ENCODE measurements at places on chromosomes 2 and 18. TPM values are rescaled to one million over a fixed set of nuclear protein-coding genes. Genes with fewer than 3 reads are reported as not detected.

GRCh38 chr2:62868947-62869346 is 163.4 kb downstream of the EHBP1 start:
- DNase-seq: no peak

- DNase-seq: peak; percentile 18
These were observed 69.8 kb downstream of the POU3F3 start for GRCh38 chr2:104923665-104924064.

DNA sequence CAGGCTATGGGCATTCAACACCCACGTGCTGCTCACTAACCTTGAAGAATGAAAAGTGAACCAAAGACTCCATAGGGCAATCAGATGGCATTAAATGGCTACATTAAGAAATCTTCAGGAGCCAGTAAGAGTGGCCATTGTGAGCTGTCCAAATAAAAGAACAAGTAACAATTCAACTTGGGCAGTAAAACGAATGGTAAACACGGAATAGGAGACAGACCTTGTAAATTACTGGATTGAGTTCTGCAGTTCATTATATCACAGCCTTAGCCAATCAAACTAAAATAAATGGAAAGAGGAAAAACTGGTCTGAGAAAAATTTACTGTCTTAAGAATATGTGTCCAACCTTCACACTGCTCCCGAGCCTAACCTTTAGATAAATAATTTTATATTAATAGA is 306.5 kb upstream of the ZNF521 start:
- DNase-seq: no peak

GRCh38 chr2:55511508-55512124 is 7.9 kb upstream of the CFAP36 start:
- peak; percentile 73 for DNase-seq

DNA sequence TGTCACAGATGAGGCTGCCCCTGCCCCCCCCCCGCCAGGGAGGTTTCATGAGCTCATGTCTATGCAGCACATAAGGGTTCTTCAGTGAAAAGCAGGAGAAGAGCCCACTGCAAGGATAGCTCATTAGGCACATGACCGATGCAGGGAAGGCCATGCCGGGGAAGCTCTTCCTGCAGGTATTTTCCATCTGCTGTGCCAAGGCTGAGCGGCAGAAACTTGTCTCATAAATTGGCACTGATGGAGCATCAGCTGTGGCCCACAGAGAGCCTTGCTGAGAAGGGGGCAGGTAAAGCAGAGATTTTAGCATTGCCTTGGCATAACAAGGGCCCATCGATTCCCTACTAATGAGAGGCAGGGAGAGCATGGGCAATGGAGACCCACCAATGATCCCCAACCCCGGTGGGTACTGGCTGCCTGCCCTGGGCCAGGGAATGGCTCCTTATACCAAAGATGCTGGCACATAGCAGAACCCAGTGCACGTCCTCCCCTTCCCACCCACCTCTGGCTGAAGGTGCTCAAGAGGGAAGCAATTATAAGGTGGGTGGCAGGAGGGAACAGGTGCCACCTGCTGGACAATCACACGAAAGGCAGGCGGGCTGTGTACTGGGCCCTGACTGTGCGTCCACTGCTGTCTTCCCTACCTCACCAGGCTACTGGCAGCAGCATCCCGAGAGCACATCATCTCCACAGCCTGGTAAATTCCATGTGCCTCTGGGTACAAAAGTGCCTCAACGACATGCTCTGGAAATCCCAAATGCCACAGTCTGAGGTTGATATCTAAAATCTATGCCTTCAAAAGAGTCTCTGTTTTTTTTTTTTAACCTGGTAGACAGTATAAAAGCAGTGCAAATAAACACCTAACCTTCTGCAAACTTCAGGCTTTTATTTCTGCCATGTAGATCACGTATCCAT is 41.4 kb downstream of the STEAP3 start:
- DNase-seq: peak; percentile 62

GRCh38 chr2:209663139-209663538 is 108.5 kb upstream of the UNC80 start:
- peak; percentile 50 for DNase-seq

GRCh38 chr2:37506407-37507050 is 162.1 kb downstream of the QPCT start:
- DNase-seq: no peak

GRCh38 chr2:647691-648231 is 29.4 kb downstream of the TMEM18 start:
- no peak for DNase-seq

- DNase-seq: peak; percentile 13
These were observed 98.4 kb upstream of the RNF152 start for GRCh38 chr18:61991201-61991600.

DNA sequence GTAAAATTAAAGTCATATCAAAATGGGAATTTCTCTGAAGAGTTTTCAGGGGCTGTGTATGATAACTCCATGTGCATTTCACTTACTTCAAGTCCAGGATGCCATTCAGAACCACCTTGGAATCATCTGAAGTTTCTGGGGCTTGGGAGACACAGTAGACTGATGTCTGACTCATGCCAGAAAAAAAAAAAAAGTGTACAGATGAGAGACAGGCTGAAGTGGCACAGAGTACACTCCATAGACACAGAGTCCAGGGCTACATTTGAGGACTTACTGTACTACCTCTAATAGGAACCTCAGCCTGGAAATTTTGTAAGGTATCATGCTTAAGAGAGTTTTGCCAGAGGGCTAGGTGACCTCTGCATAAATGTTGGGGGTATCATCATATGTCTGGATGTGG is 92.0 kb downstream of the SS18 start:
- DNase-seq: no peak

DNA sequence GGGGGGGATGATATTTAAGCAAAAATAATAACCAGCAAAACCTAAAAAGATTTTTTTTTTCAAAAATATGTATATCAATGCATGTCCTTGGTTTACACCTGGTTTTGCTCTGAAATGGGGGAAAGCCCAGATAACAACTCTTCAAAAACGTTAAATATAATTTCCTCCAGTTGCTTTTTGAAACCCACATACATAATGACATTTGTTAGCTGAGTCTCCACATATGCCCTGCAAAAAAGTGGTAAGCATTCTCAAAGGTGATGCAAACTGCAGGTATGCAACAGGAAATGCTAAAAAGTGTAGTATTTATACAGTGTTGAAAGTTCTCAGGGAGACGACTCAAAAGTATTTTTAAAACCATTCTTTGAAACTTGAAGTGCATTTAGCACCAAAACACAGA is 258.6 kb downstream of the ZEB2 start:
- DNase-seq: no peak

GRCh38 chr2:115427436-115427835 is 985.0 kb downstream of the DPP10 start:
- DNase-seq: no peak

DNA sequence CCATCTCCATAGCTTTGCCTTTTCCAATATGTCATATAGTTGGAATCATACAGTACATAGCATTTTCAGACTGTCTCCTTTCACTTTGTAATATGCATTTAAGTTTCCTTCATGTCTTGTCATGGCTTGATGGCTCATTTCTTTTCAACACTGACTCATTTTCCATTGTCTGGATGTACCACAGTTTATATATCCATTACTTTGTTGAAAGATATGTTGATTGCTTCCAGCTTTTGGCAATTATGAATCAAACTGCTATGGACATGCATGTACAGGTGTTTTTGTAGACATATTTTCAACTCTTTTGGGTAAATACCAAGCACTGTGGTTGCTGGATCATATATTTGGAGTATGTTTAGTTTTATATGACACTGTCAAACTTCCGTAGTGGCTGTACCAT is 26.3 kb downstream of the ACSL3 start:
- DNase-seq: peak; percentile 42

- no peak for DNase-seq
These were observed 5.4 kb upstream of the POLI start for GRCh38 chr18:54263904-54264336.

- no peak for DNase-seq
These were observed 80.5 kb upstream of the SPATS2L start for GRCh38 chr2:200225951-200226350.

DNA sequence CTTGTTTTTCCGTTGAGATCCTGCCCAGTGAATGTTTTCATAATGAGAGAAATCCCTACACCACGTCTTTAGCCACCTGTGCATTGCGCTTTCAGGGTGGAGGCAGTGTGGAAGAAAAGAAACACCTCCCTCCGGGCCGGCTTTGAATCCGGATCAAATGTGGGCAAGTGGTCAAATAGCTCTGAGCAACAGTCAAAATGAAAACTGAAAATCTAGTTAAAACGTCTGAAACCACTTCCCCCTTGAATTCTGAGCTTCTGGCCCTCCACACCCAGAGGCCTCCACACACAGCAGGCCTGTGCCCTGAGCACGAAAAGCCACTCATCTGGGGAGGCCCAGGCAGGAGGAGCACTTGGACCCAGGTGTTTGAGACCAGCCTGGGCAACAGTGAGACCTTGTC is 263.6 kb upstream of the SALL3 start:
- DNase-seq: no peak

- no peak for DNase-seq
These were observed 94.7 kb upstream of the L3MBTL4 start for GRCh38 chr18:6509417-6509816.

- DNase-seq: no peak
These were observed 56.8 kb downstream of the SMAD2 start for GRCh38 chr18:47873625-47874024.

DNA sequence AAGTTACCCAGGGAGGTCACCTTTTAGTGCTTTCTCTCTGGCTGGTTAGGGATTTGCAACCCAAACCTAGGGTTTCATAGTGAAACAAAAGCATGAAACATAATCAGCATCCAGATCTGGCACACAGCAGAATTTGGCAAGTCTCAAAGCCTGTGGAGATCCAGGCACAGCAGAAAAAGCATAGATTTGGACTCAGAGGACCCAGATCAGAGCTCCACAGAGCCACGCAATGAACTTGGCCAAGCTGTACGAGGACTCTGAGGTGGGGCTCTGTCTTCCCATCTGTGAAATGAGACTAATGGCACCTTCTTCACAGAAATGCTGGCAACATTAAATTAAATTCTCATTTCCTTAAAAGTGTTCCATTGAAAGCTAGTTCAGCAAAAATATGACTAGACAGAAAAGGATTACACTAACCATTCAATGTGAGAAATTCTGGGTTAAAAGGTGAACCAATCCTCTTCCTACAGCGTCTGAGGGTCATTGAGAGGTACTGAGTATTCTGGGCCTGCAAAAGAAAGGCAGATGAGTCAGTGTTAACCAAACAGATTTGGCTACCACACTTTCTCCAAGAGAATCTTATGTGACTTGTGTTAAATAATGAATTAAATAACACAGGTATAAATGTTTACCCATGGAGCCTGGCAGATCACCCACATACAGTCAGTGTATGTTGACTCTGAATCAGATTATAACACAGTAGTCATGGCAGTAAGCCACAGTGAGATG is 266.3 kb downstream of the MREG start:
- peak; percentile 93 for DNase-seq

GRCh38 chr2:159283529-159283928 is 3.0 kb downstream of the WDSUB1 start:
- no peak for DNase-seq

- no peak for DNase-seq
These were observed 1271.7 kb downstream of the CNTNAP5 start for GRCh38 chr2:125296742-125297141.

DNA sequence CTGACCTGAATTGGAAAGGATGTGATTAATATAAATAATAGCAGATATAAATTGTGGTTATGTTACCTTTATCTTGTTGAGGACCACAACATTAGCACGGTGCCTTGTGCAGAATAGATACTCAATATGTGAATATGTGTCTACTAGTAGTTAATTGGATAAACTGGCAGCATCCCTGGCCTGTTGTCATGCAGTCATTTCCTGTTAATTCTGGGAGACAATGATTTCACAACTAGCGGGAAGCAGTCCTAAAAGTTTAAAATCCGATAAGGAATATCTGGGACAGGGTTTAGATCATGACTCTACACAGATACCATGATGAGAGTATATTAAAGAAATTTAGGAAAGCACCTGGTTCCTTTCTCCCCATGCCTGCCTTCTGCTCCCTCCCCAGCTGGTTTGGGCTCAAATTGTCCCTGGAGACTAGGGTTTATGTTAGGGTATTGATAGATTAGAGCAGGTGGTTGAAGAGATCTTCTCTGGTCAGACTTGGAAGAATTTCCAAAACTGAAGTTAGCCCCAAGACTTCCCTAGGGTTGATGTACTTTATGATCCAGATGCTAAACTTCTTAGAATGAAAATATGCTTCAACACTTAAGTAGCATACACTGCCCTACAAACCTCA is 32.8 kb downstream of the CYBRD1 start:
- DNase-seq: no peak

DNA sequence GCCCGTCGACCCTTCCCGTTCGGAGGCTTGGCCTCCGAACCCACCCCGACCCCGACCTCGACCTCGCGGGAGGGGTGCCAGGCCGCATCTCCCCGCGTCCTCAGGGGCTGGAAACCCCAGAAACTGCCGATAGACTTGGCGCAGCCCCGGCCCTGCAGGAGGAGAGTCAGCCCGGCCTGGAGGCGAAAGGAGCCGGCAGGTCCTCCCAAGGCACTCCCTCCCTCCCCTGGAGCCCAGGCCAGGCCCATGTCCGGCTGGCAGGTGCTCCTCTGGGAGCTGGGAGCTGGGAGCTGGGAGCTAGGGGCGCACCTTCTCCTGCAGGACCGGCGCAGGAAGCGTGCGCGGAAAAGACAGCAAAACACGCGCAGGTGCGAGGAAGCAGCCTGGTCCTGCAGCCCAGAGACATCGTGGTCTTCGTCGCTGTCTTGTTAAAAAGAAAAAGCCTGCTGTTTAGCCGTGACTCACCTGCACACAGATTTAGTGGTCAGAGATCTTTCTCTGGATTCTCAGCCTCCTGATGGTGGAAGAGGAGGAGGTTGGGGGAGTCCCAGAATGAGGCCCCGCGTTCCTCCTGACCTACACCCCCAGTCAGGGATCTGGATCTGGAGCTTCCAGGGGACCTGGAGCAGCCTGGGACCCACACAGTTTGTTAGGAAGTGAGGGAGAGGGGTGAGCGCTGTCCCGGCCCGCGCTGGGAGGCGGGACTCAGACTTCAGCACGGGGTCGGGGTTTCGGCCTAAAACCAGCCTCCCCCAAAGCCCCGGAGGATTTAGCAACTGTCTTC is 660 bp upstream of the MBP start:
- peak; percentile 45 for DNase-seq

- no peak for DNase-seq
These were observed 21.6 kb downstream of the MAPK4 start for GRCh38 chr18:50581517-50581916.

- no peak for DNase-seq
These were observed 30.7 kb downstream of the ATOH8 start for GRCh38 chr2:85784474-85784986.

DNA sequence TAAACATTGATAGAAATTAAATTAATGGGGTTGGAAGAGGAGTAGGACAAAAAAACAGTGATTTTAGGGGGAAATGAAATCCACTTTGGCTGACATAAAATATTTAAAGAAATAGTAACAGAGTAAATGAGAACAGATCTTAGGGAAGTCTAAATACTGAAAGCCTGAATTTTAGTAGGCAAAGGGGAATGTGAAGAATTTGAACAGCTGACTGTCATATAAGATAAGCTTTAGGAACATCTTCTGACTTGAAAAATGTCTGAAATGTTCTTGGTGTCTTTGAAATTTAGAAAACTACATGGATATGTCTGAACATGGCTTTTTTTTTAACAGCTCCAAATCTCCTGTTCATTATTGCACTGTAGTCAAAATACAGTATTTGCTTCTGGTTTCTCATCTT is 150.3 kb downstream of the CALCRL start:
- no peak for DNase-seq

The DAW1 gene
- 1.0 TPM for total RNA-seq

The DYNAP gene
- total RNA-seq: not detected

The MBD1 gene
- 30.2 TPM for total RNA-seq

The KCNG2 gene
- not detected for total RNA-seq

The FAM161A gene
- total RNA-seq: 2.0 TPM

The HAAO gene
- not detected for total RNA-seq

The RNF125 gene
- 1.1 TPM for total RNA-seq
